Myometrial cell (primary cell): ENCODE measurements at places on chromosomes 1 and 21. TPM values are rescaled to one million over a fixed set of nuclear protein-coding genes. Genes with fewer than 3 reads are reported as not detected.

KRTCAP2 gene
- total RNA-seq = 192 and 276 TPM in 2 replicates

TRIM46 gene
- total RNA-seq = 3.7 and 5.8 TPM in 2 replicates

PIK3R3 gene
- 1.9 and 2.0 TPM in 2 replicates for total RNA-seq

IVL gene
- total RNA-seq = not detected in 2 replicates

TCP10L gene
- total RNA-seq = not detected in 2 replicates

SMCP gene
- not detected in 2 replicates for total RNA-seq

NR5A2 gene
- not detected in 2 replicates for total RNA-seq

FAM72D gene
- total RNA-seq = 0.86 and 3.2 TPM in 2 replicates

PRR9 gene
- not detected in 2 replicates for total RNA-seq

PDZK1 gene
- 0.53 and 2.0 TPM in 2 replicates for total RNA-seq

DMRTA2 gene
- total RNA-seq = not detected in 2 replicates

RNU1-2 gene
- not detected in 2 replicates for total RNA-seq

EDN2 gene
- not detected in 2 replicates for total RNA-seq

GBP7 gene
- total RNA-seq = not detected in 2 replicates
